Esophagus (tissue), 2 donors: ENCODE measurements at places on chromosomes 7 and 10. TPM values are rescaled to one million over a fixed set of nuclear protein-coding genes. Genes with fewer than 3 reads are reported as not detected.

Gene NEBL
- 20.2 TPM for polyA plus RNA-seq

Gene TMEM273
- polyA plus RNA-seq = 4.7 TPM

Gene ZNF503
- 14.5 TPM for polyA plus RNA-seq

Gene NODAL
- polyA plus RNA-seq = 0.20 TPM

Gene AKR1E2
- polyA plus RNA-seq = 1.1 TPM

Gene CYP3A7
- polyA plus RNA-seq = not detected

Gene PCLO
- polyA plus RNA-seq = 1.6 TPM

Gene SH2B2
- 1.0 TPM for polyA plus RNA-seq

Gene ZNF33B
- polyA plus RNA-seq = 7.9 TPM

Gene NUTM2B
- polyA plus RNA-seq = 1.5 TPM

Gene GIMAP1
- 1.2 TPM for polyA plus RNA-seq

Gene CLDN3
- 0.26 TPM for polyA plus RNA-seq

Gene PAPOLB
- 0.02 TPM for polyA plus RNA-seq

Gene CTNNA3
- 0.10 TPM for polyA plus RNA-seq

Gene CYP2C18
- 28.0 TPM for polyA plus RNA-seq

Gene CPA4
- 8.4 TPM for polyA plus RNA-seq

Gene LIPJ
- not detected for polyA plus RNA-seq

Gene SRRM3
- polyA plus RNA-seq = 10.4 TPM

Gene ZNF679
- polyA plus RNA-seq = not detected

Gene NPFFR1
- polyA plus RNA-seq = 0.01 TPM

Gene MMP21
- polyA plus RNA-seq = 0.02 TPM

Gene VIPR2
- polyA plus RNA-seq = 0.40 TPM
